Right renal pelvis (tissue), 4 donors: ENCODE measurements at places on chromosomes 5 and 9.

GRCh38 chr5:79924936-79925893, 65.8 kb downstream of the MTX3 start:
- DNase-seq, result no peak

GRCh38 chr5:115636008-115636407, 10.2 kb upstream of the TMED7 start:
- DNase-seq, result no peak

DNA sequence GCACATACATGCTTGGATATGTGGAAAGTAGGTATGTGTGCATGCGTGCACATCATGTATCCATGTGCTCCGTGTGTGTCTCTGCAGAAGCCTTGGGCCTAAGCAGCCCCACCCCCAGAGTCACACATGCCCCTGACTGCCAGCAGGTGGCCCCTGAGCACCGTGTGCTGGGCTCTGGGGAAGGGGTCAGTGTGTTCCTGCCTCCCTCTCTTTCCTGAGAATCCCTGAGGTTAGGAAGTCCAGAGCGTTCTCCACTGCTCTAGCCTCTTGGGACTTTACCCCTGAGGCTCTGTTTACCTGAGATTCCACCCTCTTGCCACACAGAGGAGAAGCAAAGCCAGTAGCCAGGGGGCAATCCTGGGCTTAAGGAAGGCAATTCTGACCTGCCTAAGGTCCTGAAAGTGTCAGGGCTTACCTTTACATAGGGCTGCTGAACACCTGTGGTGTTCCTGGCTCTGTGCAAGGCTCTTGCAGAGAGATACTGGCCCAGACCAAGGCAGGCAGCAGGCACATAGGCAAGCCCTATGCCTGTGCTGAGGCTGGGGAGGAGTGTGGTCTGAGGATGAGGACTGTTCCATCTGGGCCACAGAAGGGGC, 207.3 kb downstream of the TMEM38B start:
- peak; percentile 47 for DNase-seq

GRCh38 chr9:110408598-110408997, 70.9 kb upstream of the TXNDC8 start:
- DNase-seq, result no peak

- no peak for DNase-seq
Observed at GRCh38 chr5:36276864-36277263, 24.8 kb downstream of the RANBP3L start.

DNA sequence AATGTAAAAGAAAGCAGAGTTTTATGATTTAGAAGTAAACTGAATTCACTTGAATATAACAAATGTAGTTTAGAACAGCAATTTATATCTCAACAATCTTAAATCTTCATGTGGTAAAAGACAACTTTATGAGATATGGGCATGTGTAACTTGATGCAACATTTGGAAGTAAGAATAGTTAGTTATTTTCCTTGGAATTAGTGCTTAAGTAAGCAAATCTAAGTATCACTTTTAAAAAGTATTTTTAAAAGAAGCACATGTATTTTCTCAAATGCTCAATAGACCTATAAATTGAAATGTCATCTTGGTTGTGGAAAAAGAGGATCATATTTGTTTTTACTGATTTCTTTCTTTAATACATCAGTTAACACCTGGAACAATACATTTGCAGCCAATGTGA, 340.3 kb upstream of the CDH6 start:
- no peak for DNase-seq

GRCh38 chr5:110702704-110703103, 23.8 kb downstream of the TMEM232 start:
- DNase-seq, result no peak

DNA sequence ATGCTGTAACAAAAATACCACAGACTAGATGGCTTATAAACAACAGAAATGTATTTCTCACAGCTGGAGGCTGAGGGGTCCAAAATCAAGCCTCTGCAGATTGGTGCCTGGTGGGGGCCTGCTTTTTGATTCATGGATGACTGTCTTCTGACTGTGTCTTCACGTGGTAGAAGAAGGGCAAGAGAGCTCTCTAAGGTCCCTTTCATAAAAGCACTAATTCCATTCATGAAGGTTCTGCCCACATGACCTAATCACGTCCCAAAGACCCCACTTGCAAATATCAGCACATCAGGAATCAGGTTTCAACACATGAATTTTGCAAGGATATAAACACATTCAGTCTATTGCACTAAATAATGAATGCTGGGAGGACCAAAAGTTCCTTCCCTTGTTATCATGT, 278.4 kb downstream of the MARCHF11 start:
- DNase-seq, result no peak

GRCh38 chr5:71719063-71719964, at the start of gene CARTPT:
Gene CARTPT (plus strand): TSS chr5:71719275. CDS start chr5:71719294, 19 bp downstream.
- peak; percentile 29 for DNase-seq

DNA sequence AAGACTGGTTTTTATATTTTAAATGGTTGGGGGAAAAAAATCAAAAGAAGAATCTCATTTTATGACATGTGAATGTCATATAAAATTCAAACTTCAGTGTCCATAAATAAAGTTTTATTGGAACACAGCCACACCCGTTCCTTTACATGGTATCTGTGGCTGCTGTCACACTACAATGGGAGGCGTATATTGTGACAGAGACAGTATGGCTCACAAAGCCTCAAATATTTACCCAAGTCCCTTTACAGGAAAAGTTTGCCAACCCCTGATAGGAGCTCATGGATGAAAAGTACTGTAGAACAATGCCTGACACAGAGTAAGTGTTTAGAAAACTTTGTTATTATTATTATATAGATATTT, 5.2 kb upstream of the DUSP1 start:
- no peak for DNase-seq

GRCh38 chr5:77987331-77987730, 211.2 kb upstream of the TBCA start:
- no peak for DNase-seq

- DNase-seq, result no peak
Observed at GRCh38 chr5:77409870-77410621, 82.1 kb downstream of the WDR41 start.
